ENCODE measurements at places on chromosomes 6 and 20.

DNA sequence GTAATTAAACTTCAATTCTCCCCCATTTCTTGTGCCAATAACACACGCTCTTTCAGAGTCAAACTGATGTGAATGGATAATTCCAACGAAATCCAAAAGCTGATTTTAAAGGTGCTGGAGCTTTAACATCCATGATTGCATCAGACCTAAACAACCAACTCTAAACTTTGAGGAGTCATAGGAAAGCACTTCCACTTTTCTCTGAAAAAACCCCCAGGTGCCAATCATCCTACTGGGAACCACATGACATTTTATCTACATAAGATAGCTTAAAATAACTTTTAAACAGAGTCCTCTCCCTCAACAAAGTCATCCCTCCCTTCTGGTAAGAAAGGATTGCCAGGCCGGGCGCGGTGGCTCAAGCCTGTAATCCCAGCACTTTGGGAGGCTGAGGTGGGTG, 167.7 kb upstream of the PDE10A start:
- DNase-seq, result no peak

GRCh38 chr20:17530716-17531664, at the start of gene BFSP1:
Gene BFSP1, minus strand, starts transcription at chr20:17531379. Its CDS starts 50 bp downstream, at chr20:17531329.
- DNase-seq, result peak; percentile 62

GRCh38 chr6:37277001-37277409, 19.1 kb upstream of the TMEM217 start:
- no peak for DNase-seq

GRCh38 chr20:1928782-1929181, 33.6 kb downstream of the SIRPA start:
- DNase-seq, result no peak

Measured in small intestine (tissue), 16 donors.